ENCODE measurements at places on chromosomes 1 and 21.

DNA sequence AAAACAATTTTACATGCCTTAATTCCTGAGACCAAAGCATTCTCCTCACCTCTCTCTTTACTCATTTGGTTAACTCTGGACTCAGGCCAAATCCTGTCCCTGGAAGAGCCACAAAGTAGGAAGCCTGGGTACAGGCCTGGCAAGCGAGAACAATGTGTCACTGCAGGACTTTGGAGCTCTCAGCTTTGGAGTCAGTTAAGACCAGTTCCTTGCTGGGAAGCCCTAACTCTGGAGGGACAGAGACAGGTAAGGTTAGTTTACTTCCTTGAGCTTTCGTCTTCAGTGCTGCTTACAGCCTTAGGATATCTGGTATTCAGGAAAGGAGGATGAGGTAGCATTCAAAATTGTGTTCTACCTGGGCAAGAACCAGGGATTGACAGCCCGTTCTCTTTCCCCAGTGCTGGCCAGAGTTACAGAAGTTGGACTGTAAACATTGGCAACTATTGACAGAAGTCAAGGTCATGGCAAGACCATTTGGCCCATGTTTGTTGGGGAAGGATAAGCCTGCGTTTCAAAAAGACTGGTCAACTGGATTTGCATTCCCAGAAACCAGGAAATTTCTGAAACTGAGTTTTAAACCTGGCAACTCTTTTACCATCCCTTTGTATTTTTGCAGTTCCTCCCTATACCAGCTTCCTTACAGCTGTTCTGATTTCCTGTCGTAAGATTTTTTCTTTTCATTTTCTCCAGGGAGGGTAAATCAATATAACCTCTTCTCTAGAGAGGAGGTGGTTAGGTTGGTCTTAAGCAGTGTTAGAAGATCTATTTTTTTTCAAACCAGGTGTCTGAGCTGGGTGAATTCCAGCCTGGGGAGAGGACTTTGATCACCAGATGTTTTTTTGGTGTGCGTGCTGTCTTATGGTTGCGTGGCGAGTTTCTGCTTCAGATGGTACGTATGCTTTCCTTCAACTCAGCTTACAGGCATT is at the start of gene C4BPB:
TSS of gene C4BPB (plus strand) at position 160 of the 926 bp plus-strand sequence. CDS start at position 832, 672 bp downstream.
- no peak for DNase-seq

DNA sequence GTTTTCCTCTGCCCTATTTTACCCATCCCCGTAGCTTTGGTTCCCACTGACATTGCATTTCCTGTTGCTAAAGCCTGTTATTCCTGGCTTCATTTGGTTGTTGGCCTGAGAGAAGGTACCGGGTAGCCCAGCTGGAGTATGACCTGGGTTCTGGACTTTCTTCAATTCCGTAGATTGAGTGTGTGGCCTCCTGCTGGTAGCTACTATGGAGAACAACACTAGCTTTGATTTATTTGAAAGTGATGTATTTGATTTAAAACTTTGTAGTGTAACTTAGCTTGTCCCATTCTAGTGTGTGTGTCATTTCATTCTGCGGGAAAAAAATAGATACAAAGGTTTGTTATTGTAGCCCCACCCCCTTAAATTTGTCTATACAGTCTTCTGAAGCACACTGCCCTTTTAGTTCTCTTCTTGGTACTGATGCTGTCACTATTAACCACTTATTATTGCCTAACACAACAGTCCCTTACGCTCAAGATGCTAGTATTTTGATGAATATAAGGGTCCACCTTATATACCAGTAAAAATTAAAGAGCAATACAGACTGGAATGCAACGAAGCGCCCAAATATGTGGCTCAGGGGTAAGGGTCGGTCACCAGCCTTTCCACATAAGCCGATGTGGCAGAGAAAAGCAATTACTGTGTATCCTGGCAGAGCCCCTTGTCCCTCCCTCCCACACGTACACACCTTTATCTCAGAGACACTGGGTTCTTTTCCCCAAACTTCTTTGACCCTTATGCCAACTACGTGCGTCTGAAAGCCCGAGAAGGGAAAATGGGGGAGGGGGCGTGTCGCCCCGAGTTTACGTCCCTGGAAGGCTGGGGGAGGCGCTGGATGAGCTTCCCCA is 643 bp upstream of the MOV10 start:
- peak; percentile 32 for DNase-seq

- peak; percentile 80 for DNase-seq
Measured at GRCh38 chr1:66732407-66733166, 19.7 kb upstream of the DYNLT5 start.

DNA sequence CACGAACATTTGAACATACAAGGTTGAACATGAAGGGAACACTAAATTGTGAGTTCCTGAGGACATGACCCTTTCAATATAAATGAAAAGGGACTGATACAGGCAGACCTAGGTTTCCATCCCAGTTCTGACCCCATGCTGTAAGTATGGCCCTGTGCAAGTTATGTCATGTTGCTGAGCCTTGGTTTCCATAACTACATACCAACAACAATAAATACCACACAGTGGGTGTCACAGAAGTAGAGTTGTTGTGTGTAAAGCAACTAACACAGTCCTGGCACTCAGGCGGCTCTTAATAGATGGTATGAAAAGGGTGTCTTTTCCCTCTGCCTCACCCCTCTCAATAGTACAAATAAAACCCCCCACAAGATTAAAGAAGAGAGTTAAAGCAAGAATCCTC is 140.8 kb downstream of the LMX1A start:
- no peak for DNase-seq

- DNase-seq = no peak
Measured at GRCh38 chr1:109687641-109688499, at the start of gene GSTM1. GSTM1 (plus strand) TSS chr1:109687817; CDS start chr1:109687874, 57 bp downstream.

DNA sequence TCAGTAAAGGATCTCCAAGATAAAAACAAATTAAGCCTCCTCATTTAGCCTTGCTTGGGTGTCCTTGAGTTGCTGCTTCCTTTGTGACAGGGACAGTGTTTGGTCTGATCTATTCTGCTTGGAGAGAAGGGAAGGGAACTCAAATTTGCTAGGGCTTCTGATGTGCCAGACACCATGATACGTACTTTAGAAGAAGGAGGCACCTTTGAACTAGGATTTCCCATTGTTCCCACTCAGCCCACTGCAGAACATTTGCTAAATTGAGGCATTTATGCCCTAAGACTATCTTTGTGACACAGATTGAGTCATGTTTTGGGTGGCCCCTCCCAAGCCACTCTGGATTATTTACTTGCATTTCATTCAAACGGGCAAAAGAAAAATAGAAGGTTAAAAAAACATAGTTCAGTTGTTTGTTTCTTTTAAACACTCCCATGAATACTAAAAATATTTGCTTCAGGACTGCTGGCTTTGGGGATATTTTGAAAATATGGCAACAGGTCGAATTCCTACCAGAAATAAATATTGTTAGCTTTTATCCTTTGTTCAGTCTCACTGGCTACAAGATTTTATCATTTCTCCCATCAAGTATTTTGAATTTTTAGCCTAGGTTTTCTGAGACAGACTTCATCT is 81.9 kb upstream of the WLS start:
- DNase-seq = no peak

GRCh38 chr1:198892065-198892464 is 253.2 kb downstream of the PTPRC start:
- no peak for DNase-seq

DNA sequence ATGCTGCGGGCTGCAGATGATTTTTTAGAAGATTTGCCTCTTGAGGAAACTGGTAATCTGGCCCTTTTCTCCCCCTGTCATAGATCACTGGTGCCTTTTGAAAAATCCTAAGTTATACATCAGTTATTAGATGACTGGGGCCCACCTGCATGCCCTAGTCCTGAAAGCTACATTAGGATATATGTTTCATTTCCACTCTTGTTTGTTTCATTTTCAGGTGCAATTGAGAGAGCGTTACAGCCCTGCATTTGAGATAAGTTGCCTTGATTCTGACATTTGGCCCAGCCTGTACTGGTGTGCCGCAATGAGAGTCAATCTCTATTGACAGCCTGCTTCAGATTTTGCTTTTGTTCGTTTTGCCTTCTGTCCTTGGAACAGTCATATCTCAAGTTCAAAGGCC is 8.1 kb upstream of the IFI44 start:
- DNase-seq = no peak

DNA sequence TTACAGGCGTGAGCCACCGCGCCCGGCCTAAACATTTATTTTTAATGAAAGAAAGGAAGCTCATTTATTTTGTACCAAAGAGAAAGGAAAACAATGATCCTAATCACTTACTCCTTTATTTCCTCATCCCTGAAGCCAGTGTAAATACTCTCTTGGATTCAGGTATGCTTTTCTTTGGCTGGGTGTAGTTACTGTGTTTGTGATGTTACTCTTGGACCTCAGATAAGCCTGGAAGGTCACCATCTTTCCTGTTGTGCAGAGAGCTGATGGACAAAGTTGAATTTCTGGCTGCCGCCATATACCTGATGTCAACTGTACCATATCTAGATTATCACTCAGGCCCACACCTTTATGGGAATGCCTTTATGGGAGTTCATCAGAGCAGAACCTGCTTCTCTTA is 35.4 kb upstream of the FOXE3 start:
- DNase-seq = no peak

- DNase-seq = no peak
Measured at GRCh38 chr1:15938628-15939161, 37.2 kb downstream of the ZBTB17 start.

DNA sequence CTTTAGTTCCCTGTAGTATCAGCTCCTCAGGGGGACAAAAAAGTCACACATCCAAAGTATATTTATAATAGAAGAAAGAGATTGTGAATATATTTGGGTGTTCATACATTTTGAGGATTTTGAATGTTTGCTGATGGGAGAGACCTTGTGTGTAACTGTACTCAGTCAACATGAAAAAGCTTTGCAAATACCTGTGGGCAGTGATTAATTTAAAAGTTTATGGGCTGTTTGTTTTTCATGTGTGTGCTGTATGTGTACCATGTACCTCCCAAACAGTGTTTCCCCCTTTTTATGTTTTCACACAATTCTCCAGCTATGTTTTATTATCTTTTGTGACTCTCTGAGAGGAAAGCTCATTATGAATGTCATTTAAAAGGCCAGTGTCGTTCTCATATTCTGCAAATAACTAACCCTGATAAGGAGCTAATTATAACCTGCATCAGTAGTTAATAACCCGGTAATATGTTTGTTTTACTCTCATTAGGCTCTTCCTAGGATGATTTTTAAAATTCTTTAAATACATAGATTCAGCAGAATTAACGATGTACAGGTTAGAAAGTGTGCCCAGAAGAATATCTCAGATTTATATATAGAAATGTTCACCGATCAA is 271.5 kb downstream of the NFIA start:
- no peak for DNase-seq

DNA sequence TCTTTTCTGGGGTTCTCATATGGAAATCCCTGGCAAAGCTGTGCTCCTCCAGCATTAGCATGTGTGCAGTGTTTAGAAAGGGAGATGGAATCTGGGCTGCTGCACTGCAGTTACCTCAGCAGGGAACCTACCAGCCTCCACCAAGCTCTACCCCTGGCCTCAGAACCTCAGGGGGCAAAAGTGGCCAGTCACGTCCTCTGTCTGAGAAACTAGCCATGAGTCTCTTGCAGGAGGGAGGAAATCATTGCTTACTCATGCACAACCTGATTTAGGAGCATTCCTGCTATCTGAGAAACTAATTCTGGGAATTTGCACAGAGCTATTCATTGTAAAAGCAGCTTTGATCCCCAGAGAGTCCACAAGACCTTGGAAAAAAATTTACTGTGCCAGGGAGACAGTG is 80.6 kb upstream of the IPO9 start:
- DNase-seq = no peak

DNA sequence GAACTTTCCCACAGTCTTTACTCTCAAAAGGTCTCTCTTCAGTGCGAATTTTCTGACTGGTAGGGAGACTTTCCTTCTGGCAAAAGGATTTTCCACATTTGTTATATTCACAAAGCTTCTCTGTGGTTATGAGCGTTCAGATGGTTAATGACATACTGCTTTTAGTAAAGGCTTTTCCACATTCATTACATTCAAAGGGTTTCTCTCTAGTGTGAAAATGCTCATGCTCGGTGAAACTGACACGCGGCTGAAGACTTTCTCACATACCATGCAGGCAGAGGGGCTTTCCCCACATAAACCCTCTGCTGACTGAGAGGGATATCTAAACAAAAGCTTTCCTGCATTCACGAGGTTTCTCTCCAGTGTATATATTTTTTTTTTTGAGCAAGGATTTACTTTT is 9.9 kb upstream of the KLF18 start:
- DNase-seq = no peak

DNA sequence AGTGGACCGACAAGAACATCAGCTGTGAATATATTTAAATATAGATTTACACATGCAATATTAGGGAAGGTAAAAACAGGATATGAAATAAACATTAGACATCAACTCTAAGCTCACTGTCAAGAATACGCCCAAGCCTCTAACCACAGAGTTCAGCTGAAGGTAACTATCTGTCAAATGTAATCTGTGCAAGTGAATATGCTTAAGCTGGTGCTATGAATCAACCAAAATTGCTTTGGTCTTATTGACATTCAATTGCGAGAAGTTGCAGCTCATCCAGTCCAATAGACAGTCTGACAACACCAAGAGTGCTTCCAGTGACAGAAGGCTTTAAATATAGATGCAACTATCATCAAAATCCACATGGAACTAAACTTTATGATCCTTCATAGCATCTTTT is 32.3 kb downstream of the USH2A start:
- DNase-seq = no peak

- no peak for DNase-seq
Measured at GRCh38 chr1:46289134-46289494, 14.3 kb downstream of the LRRC41 start.

- no peak for DNase-seq
Measured at GRCh38 chr21:44279354-44280260, 6.1 kb upstream of the AIRE start.

DNA sequence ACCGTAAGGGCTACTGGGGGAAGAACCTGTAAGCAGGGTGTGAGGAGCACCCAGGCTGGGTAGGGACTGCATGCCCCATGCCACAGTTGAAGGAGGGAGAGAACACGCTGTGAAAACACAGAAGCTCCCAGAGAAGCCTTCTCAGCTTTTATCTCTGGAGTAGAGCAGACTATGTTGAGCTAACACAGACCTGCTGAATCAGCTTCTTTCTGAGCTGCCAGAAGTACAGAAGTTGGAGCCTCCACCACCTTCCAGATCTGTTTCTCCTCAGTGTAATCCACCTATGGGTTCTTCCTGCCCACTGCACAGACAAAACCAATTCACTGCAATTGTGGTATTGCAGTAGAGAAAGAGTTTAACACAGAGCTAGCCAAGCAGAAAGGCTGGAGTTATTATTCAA is 5.4 kb downstream of the YBEY start:
- no peak for DNase-seq

- no peak for DNase-seq
Measured at GRCh38 chr1:22153660-22154437, 11.0 kb upstream of the WNT4 start.

DNA sequence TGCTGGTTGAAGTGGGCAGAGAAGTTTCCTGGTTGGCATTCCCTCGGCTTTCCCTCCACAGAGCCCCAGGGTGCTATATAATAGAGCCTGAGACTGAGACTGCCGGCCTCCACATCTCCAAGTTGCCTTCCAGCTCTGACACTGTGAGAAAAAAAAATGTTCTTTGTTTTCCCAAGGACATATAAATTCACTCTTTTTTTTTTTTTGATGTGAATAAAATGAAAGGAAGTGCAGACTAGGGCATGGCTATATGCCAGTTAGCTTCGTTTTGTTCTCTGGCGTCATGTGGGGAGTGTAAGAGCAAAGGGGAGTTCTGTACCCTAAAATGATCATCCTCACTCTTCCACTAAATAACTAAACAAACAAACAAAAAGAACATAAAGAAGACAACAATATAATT is 101.6 kb downstream of the TNFSF18 start:
- DNase-seq = no peak

GRCh38 chr1:174447866-174448530 is at the start of gene GPR52:
GPR52 (plus strand) TSS chr1:174447964; CDS start chr1:174448112, 148 bp downstream.
- DNase-seq = no peak

Data from AML-193 (cell line).